ENCODE measurements at places on chromosomes 3 and 15.

- DNase-seq = no peak
These were observed 13.4 kb downstream of the APOD start for GRCh38 chr3:195570344-195570743.

- DNase-seq = no peak
These were observed 45.2 kb upstream of the ABI3BP start for GRCh38 chr3:101038393-101038792.

- DNase-seq = no peak
These were observed 75.8 kb downstream of the CPN2 start for GRCh38 chr3:194275291-194275690.

DNA sequence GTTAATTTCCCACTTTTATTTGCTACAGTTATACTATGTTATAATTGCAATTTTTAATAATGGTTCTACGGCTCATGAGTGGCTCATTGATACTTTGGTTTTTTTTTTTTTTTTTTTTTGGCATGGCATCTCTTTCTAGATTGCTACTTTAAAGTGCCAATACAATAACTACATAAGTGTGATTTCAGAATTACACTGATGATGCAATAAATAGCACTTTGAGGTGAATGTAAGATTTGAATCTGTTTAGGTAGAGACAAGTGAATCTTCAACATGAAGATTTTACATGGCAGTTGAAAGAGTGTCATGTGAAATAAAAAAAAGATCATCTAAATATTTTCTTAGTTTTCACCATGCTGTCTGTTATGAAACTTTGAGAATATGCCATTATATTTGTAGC, 75.7 kb downstream of the KBTBD8 start:
- DNase-seq = no peak

DNA sequence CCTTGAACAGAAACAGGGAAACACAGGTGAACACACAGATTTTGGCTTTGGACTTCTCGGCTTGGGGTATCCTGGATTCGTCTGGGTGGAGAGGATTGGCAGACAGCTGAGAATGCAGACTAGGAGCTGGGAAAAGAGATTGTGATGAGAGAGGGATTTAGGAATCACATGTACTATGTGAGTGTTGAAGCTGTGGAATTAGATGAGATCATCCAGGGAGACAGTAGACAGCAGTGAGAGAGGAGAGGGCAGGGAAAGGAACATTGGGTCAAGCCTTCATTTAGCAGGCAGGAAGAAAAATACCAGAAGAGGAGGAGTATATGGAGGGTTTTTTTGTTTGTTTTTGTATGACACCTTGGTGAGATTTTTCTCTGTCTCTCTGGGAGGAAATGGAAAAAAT, 262.1 kb upstream of the TBL1XR1 start:
- no peak for DNase-seq

GRCh38 chr3:159668990-159669476, 319.6 kb upstream of the IL12A start:
- no peak for DNase-seq

DNA sequence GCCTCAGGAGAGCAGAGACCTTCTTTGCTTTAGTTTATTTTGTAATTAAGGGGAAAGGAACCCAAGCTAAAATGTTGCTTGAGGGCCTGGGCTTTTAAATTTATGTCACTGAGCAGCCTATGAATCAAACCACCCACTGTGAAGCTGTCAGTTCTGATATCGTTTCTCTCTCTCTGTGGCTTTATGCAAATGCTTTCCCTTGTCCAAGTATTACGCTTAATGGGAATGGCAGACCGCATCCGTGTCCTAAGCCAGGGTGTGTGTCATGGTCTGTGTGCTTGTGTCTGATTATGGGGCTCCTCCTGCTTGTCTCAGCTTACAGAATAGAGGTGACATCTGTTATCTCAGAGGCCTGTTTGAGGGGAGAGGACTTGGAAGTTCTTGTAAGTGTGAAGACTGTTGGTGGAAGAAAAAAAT, 82.4 kb downstream of the EBLN2 start:
- no peak for DNase-seq

- DNase-seq = peak; percentile 23
These were observed at the start of gene CACNA2D2 for GRCh38 chr3:50503504-50504342. Gene CACNA2D2, minus strand, starts transcription at chr3:50503634. Its CDS starts 211 bp downstream, at chr3:50503423.

GRCh38 chr15:84822653-84823281, 5.6 kb downstream of the ALPK3 start:
- no peak for DNase-seq

- no peak for DNase-seq
These were observed 110.1 kb downstream of the KCNMB2 start for GRCh38 chr3:178646186-178646862.

- DNase-seq = no peak
These were observed 278.1 kb downstream of the ZPLD1 start for GRCh38 chr3:102712896-102713295.

GRCh38 chr3:37861620-37862041, at the start of gene CTDSPL:
Gene CTDSPL, plus strand, starts transcription at chr3:37861880. Its CDS starts 320 bp downstream, at chr3:37862200.
- no peak for DNase-seq

- DNase-seq = no peak
These were observed 429.3 kb upstream of the PDZRN3 start for GRCh38 chr3:74053970-74054516.

- no peak for DNase-seq
These were observed 237.1 kb upstream of the CFAP20DC start for GRCh38 chr3:59286791-59287531.

DNA sequence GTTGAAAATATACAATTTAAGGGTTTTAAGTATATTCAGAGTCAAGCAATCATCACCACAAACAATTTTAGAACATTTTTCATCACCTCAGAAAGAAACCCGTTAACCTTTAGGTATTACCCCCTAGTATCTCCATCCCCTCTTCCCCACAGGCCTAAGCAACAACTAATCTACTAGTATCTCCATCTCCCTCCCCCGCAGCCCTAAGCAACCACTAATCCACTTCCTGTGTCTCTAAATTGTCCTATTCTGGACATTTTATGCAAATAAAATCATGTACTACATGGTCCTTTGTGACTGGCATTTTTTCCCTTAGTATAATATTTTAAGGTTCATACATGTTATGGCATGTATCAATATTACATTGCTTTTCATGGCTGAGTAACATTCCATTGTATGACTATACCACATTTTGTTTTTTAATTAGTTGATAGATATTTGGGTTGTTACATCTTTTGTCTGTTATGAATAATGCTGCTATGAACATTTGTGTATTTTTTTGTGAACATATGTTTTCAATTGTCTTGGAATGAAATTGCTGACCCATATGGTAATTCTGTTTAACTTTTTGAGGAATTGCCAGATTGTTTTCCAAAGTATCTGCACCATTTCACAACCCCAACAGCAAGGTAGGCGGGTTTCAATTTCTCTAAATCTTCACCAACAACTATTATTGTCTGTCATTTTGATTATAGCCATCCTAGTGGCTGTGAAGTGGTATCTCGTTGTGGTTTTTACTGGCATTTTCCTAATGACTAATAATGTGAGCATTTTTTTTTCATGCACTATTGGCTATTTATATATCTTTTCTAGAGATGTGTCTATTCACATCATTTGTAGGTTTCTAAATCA, 215.6 kb upstream of the CD96 start:
- no peak for DNase-seq
